Retinal pigment epithelial cell (primary cell): ENCODE measurements at places on chromosomes 16 and 17.

- no peak for DNase-seq
Observed at GRCh38 chr17:66733759-66734158, 101.2 kb upstream of the CACNG5 start.

- DNase-seq = no peak
Observed at GRCh38 chr17:76844485-76844829, 23.7 kb upstream of the MGAT5B start.

GRCh38 chr17:32127158-32127897 is 15.0 kb upstream of the RHOT1 start:
- DNase-seq = no peak

- no peak for DNase-seq
Observed at GRCh38 chr16:22217890-22218730, 12.0 kb downstream of the EEF2K start.

GRCh38 chr17:76386966-76387765 is 2.8 kb downstream of the SPHK1 start:
- no peak for DNase-seq

DNA sequence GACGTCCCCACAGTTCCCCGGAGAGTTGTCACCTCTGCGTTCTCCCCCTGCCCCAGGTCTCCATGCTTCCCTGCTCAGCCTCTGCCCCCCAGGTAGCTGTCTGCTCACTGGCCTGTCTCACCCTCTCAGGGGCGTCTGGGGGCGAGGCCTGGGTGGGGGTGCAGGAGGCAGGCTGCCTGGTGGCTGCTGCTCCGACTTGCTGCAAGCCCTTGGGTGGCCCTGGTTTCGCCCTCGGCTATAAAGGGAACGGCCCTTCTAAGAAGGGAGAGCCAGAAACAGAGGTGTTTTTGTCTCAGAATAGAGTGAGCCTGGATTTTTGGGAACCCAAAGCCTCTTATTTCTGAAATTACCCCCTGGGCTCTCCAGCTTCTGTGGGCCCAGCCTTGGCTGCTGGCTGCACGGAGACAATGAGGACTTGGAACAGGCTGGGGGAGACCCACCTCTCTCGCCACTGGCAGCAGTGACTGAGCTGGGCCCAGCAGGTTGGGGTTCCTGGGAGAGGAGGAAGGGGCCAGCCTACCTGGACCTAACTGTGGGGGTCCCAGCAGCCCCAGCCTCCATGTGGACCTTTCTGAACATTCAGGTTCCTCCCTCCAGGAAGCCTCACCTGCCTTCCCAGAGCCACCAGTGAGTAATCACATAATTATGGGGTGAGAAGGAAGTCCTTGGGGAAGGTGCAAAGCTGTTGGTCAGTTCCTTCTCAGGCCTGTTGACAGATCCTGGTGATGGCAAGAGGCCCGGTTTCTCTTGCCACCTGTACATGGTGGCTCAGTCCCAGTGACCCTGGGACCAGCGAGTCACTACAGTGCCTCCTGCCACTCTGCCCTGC is 15.5 kb upstream of the SPNS2 start:
- no peak for DNase-seq

DNA sequence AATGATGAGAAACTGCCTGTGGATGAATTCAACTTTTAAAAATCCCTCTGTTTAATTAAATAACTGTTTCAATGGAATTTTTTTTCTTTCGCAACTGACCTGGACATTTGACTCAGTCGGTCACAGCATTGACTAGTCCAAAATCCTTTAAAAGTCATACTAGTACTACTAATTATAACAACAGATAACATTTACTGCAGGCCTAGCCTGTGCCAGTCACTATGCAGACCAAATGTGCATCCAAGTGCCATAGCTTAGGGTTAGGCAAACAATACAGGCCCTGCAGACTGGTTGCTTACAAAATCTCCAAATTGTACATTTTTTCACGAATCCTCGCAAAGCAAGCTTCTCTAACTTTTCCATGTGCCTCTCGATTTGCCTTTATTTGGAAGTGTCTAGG is 56.6 kb downstream of the MYOCD start:
- no peak for DNase-seq

DNA sequence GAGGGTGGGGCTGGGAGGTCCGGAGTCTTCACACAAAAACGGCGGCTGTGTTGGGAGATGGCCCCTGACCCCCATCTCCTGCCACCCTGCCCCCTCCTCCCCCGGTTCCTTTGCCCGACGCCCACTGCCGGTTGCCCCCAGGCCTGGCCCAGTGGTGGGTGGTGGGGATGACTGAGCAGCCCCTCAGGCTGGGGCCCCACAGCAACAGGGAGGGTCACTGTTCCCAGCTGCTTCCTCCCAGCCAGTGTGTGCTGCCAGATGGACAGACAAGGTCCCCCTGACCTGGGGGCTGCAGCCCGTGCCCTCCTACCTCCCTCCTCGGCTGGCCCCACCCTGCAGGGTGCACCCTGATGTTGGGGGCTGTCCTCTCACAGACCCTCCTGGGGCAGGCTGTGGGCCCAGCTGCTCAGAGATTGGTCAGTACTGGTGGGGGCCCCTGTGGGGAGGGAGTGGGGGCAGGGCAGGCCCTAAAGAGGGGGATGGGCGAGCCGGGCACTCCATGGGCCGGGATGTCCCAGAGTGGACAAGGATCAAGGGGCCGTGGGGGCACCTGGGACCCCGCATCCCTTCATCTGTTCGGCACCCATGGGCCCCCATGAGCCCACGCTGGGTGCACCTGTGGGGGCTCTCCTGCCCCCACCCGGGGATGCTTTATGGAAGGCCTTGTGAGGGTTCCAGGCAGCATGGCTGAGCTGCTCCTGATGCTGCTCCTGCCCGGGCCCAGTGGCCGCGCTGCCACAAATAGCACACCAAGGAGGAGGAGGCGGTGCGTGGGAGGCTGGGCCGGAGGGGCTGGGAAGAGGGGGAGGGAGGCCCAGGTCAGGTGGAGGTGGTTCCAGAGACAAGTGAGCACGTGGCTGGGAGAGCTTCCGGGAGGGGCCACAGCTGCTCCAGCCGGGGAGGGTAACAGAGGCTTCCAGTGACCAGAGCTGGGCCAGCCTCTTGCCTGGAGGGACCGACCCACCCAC is 5.1 kb downstream of the C1QTNF8 start:
- DNase-seq = no peak

GRCh38 chr16:57807252-57807967 is 5.1 kb upstream of the KIFC3 start:
- no peak for DNase-seq

- no peak for DNase-seq
Observed at GRCh38 chr17:38851434-38851833, 2.1 kb downstream of the RPL23 start.

DNA sequence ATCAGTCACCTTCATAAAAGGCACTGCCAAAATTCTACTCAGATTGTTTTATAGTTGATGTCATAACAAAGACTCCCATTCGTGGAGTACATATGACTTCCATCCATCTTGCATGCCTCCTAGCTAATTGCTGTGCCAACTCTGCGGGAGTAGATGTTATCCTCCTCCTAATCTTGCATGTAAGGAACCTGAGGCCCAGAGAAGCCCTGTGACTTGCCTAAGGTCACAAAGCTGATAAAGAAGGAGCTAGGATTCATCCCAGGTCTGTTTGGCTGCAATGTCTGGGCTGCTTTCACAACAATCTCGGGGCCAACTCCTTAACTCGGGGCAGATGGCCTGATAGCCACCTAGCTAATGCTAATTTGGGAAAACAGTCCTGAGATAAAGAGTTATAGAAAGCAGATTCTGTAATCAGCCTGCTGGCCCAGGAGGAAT is 87.3 kb downstream of the YPEL2 start:
- no peak for DNase-seq

GRCh38 chr17:7214300-7215135 is 5.1 kb downstream of the DLG4 start:
- peak; percentile 90 for DNase-seq
